Esophagus squamous epithelium (tissue), 5 donors: ENCODE measurements at places on chromosomes 6 and 20.
A peak's percentile ranks its signal among the peaks of the same experiment; 100 is the strongest.

DNA sequence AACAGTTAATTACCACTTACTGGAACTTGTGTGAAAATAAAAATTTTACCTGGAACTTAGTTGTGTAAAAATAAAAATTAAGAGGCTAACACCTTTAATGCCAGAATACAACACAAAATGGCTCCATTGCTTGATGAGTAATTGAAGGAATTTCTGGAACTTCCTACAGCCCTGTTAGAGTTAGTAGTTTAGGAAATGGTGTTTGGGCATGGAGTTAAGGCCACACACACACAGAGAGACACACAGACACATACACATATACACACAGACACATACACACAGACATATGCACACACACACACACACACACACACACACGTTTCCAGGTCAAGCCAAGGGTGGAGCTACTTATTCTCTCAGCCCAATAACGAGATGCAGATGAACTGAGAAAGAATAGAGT is 20.6 kb upstream of the CST3 start:
- H3K27ac ChIP-seq, result no peak overlapping the region
- H3K4me1 ChIP-seq, result peaks cover 49% of the 10 kb centered on the region
- no peaks in the 10 kb centered on the region for H3K36me3 ChIP-seq
- H3K4me3 ChIP-seq, result no peak overlapping the region
- DNase-seq, result no peak

- no peaks in the 10 kb centered on the region for H3K27me3 ChIP-seq
- H3K36me3 ChIP-seq, result no peaks in the 10 kb centered on the region
- H3K27ac ChIP-seq, result no peak overlapping the region
Observed at GRCh38 chr6:38604700-38605099, 35.0 kb downstream of the BTBD9 start.

DNA sequence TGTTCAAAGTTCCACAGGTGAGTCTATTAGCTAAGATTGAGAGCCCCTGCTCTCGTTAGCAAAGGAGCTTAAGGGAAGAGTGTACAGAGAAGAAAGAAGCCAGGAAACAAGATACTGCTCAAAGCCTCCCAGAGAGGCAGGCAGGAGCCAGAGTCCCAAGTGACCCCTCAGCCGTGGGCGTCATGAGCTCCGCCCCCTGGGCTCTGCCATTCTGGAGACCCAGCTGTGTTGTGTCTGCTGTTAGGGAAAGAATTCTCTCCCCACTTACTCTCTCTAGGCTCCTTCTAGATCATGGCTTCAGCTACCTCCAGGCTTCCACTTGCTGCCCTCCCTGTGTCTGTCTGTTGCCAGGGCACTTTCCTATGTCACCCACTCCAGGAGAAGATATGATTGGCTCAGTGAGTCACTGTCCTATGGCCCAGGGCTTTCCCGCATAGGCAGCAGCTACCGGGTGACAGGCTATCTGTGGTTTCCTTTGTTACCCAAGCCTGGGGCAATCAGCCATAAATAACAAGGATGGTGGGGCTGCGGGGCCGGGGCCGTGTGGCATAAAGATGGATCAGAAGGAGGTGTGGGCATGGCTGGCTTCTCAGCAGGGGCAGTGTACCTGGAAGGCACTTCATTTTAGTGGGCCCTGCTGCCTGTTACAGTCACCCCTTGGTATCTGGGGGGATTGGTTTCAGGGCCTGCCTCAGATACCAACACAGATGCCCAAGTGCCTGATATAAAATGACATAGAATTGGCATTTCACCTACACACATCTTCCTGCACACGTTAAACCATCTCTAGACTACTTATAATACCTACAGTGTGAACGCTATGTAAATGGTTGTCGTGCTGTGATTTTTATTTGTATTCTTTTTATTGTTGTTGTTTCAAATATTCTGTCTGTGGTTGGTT is 118.9 kb downstream of the ARMC2 start:
- no peaks in the 10 kb centered on the region for H3K27me3 ChIP-seq
- DNase-seq, result no peak
- no peak overlapping the region for H3K27ac ChIP-seq
- H3K4me1 ChIP-seq, result peaks cover 5% of the 10 kb centered on the region

GRCh38 chr6:13470238-13471140 is 16.9 kb downstream of the GFOD1 start:
- no peak overlapping the region for H3K27ac ChIP-seq
- H3K4me1 ChIP-seq, result peaks cover 32% of the 10 kb centered on the region
- no peaks in the 10 kb centered on the region for H3K27me3 ChIP-seq
- no peak for DNase-seq
- no peak overlapping the region for H3K4me3 ChIP-seq
- H3K36me3 ChIP-seq, result no peaks in the 10 kb centered on the region

GRCh38 chr6:49479308-49479970 is 16.3 kb downstream of the CENPQ start:
- no peaks in the 10 kb centered on the region for H3K27me3 ChIP-seq
- no peak overlapping the region for H3K4me3 ChIP-seq
- H3K4me1 ChIP-seq, result no peaks in the 10 kb centered on the region
- DNase-seq, result no peak
- no peak overlapping the region for H3K27ac ChIP-seq

- no peak overlapping the region for H3K4me3 ChIP-seq
- no peaks in the 10 kb centered on the region for H3K4me1 ChIP-seq
- H3K36me3 ChIP-seq, result no peaks in the 10 kb centered on the region
- DNase-seq, result no peak
Observed at GRCh38 chr6:157779705-157780604, 43.1 kb upstream of the SNX9 start.

DNA sequence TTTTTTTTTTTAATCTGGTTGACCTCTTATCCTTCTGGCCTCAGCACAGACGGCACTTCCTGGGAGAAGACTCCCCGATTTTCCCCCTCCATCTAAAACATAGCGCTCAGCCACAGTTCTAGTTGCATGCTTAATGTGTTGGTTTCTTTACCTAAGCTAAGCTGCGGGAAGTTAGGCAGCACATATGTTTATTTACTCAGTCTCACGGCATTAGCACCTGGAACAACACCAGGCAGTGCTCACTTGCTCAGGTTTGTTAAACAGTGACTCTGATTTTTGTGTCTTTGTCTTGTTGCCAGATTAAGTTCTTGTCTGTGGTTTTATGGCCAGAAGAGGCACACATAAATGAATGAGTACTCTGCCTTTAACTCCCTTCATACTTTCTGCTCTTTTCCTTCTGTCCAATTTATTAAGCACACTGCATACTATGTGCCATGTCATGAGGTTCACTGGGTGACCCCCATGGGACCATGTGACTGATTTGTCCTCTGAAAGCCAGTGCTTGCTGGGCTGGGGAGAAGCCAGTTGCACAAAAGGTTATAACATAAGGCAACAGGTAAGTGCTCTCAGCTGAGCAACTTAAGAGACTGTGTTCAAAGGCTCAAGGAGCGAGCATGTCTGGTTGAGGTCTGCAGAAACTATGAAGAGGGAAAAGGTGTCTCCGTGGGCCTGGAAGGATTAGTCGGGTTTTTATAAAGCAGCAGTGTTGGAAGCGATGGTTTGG is 93.6 kb downstream of the RPP40 start:
- H3K27ac ChIP-seq, result no peak overlapping the region
- H3K27me3 ChIP-seq, result no peaks in the 10 kb centered on the region
- no peak overlapping the region for H3K4me3 ChIP-seq
- no peak for DNase-seq

- DNase-seq, result no peak
- peaks cover 3% of the 10 kb centered on the region for H3K4me1 ChIP-seq
- no peaks in the 10 kb centered on the region for H3K27me3 ChIP-seq
- H3K4me3 ChIP-seq, result no peak overlapping the region
- no peak overlapping the region for H3K27ac ChIP-seq
Observed at GRCh38 chr20:32520927-32521203, 64.3 kb downstream of the NOL4L start.

DNA sequence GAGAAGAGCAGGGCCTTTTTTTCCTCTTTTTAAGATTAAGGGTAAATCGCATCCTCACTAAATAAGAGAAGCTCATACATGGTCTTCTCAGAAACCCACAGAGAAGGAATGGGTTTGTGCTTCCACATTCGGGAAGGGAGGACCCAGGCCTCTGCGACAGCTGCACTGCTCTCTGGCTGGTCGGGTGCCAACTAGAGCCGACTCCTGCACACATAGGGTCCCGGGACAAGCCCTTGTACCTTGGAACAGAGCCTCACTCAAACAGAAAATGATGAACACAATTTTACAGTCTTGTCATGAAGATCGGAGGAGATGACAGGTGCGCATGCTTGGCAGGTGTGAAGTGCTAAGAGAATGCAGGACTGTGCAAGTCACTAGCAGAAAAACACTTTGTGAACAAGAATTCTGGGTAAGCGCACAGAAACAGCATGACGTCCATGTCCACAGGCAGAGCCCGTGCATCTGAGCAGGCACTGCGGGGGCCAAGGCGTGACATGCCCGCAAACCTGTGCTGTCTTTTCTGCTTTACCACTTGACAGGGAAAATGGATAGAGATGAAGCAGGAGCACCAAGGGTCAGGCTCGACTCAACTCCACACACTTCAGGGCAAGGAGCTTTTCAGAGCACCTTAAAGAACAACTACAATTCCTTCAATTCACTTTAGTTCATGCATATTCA is 101.0 kb upstream of the MPC1 start:
- H3K4me3 ChIP-seq, result no peak overlapping the region
- no peak for DNase-seq
- H3K4me1 ChIP-seq, result no peaks in the 10 kb centered on the region
- H3K27ac ChIP-seq, result no peak overlapping the region
- H3K27me3 ChIP-seq, result no peaks in the 10 kb centered on the region

DNA sequence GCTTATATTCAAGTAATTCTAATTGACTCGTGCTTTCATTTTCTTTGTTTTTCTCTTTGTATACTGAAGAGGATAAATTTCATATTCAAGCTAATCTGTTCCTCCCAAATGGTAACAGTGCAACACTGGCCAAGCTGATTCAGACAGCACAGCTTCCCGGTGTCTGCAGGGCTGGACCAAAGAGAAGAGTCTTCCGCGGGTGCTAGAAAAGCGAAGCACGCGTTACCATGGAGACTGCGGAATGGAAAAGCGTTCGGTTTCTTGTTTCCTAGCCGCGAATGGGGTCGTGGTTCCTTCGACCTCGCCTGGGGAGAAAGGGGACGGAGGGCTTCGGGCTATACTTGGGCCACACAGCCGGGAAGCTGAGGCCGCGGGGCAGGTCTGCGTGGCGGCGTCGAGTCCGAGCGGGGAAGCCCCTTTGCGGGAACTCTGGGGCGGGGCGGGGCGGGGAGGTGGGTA is 6.2 kb upstream of the ZNF311 start:
- no peaks in the 10 kb centered on the region for H3K4me1 ChIP-seq
- H3K27ac ChIP-seq, result no peak overlapping the region
- no peaks in the 10 kb centered on the region for H3K36me3 ChIP-seq
- peak overlapping the region; percentile 51 for H3K4me3 ChIP-seq
- H3K27me3 ChIP-seq, result no peaks in the 10 kb centered on the region

- no peaks in the 10 kb centered on the region for H3K36me3 ChIP-seq
- no peak overlapping the region for H3K4me3 ChIP-seq
- no peak overlapping the region for H3K27ac ChIP-seq
- H3K4me1 ChIP-seq, result no peaks in the 10 kb centered on the region
- no peaks in the 10 kb centered on the region for H3K27me3 ChIP-seq
Observed at GRCh38 chr6:108748959-108749358, 99.3 kb upstream of the ARMC2 start.

DNA sequence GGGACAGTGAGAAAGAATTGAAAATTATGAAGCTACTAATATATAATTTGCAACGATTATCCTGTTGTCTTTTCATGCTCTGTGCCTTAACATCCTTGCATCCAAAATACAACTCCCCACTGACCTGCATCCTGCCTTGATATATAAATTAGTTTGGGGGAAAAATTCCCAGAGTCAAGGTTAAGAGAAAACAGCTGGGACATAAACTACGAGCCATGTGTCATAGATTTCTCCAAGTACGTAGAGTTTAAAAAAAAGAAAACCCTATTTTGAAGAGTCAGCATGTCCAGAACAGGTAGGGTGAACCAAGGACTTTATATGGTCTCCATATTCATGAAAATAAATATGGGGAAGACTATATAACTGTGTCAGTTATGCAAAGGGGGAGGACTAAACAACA is 123.8 kb upstream of the MARCKS start:
- DNase-seq, result no peak
- H3K27ac ChIP-seq, result no peak overlapping the region
- no peaks in the 10 kb centered on the region for H3K4me1 ChIP-seq

DNA sequence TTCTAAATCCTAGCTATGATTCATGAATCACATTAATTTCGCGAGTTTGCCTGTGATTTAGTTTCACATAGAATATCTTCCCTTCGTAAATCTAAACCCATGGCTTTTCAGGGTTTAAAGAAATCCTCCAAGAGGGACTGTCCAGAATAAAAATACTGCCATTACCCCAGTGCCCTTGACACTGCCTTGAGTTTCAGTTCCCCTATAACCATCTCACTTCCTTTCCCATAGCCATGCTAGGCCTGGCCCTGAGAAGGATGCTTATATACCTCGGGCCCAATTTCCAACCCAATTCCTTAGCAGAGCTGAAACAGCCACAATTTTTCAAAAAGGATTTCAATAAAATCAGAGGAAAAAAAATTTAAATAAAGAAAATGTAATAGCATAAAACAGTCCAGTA is 697.3 kb downstream of the FRK start:
- no peak for DNase-seq
- H3K27me3 ChIP-seq, result no peaks in the 10 kb centered on the region
- no peak overlapping the region for H3K4me3 ChIP-seq
- no peaks in the 10 kb centered on the region for H3K4me1 ChIP-seq
- no peaks in the 10 kb centered on the region for H3K36me3 ChIP-seq

- no peak overlapping the region for H3K4me3 ChIP-seq
- H3K4me1 ChIP-seq, result no peaks in the 10 kb centered on the region
- no peaks in the 10 kb centered on the region for H3K27me3 ChIP-seq
- no peak overlapping the region for H3K27ac ChIP-seq
Observed at GRCh38 chr6:71197267-71197666, 91.3 kb upstream of the OGFRL1 start.

- peak overlapping the region; percentile 40 for H3K4me3 ChIP-seq
- no peaks in the 10 kb centered on the region for H3K36me3 ChIP-seq
- H3K4me1 ChIP-seq, result peaks cover 3% of the 10 kb centered on the region
- peak; percentile 41 for DNase-seq
Observed at GRCh38 chr20:16574656-16575355, 1.6 kb upstream of the KIF16B start.

- H3K4me3 ChIP-seq, result no peak overlapping the region
- no peaks in the 10 kb centered on the region for H3K36me3 ChIP-seq
- H3K4me1 ChIP-seq, result no peaks in the 10 kb centered on the region
- DNase-seq, result no peak
Observed at GRCh38 chr20:25514747-25515340, 70.5 kb downstream of the NINL start.

DNA sequence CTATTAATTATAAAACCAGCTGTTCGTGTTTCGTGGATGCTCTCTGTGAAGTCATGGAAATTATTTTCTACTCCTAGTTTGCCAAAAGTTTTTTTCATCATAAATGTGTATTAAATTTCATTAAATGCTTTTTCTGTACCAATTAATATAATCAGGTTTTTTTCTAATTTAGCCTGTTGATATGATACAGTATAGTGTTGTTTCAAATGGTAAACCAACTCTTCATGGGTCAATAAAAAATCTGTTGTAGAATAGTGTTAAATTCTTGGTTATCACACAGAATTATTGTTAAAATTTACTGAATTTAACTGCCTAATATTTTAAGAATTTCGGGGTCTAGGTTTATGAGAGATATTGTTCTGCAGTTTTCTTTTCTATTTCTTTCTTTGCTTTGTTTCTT is 505.9 kb upstream of the MANEA start:
- H3K27me3 ChIP-seq, result no peaks in the 10 kb centered on the region
- no peaks in the 10 kb centered on the region for H3K36me3 ChIP-seq
- H3K27ac ChIP-seq, result no peak overlapping the region
- H3K4me3 ChIP-seq, result no peak overlapping the region
- no peak for DNase-seq
- no peaks in the 10 kb centered on the region for H3K4me1 ChIP-seq
